Mesenteric fat pad (tissue), 1 donor: ENCODE measurements at places on chromosomes 2 and 18. TPM values are rescaled to one million over a fixed set of nuclear protein-coding genes. Genes with fewer than 3 reads are reported as not detected.

- no peak for DNase-seq
These were observed 115.1 kb downstream of the CDH20 start for GRCh38 chr18:61448316-61448715.

DNA sequence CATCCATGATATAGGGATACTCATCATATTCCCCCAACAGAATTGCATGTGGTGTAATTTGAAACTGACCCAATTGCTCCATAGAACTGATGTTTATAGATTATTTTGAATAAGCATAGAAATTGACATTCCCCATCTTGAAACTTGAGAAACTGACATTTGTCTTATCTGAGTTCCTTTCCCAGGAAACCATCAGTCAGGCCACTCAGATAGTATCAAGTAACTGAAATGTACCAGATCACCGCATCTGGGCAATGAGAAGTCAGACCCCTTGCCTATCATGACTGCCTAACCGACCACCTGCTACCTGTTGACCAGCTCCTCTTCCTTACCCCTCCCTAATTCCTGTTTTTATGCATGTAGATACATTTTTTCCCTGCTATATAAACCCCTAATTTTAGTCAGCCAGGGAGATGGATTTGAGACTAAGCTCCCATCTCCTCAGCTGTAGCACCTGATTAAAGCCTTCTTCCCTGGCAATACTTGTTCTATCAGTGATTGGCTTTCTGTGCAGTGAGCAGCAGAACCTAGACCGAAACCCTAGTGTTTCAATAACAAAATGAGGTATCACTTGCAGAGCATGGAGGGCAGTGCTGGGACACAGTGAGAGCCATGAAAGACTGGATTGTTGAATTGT, 274.5 kb downstream of the LPIN1 start:
- no peak for DNase-seq

DNA sequence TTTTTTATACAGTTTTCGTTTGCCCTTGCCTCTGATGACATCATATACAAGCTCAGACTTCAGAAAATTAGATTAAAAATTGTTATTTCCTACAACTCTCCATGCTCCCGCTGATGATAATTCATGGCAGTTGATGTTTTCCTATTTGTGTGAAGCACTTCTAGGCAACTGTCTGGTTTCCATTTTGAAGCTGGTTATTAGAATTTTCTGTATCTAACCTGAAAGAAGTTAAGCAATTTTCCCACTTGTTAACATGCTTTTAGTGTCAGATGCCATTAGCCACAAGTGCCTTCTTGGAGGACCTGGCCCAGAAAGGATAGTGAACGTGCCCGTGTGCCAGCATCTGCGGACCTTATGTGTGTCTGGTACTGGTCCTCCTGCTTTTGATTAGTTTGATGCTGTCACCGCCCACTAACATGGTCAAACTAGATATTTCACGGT, 347.6 kb upstream of the RAB12 start:
- DNase-seq: no peak

DNA sequence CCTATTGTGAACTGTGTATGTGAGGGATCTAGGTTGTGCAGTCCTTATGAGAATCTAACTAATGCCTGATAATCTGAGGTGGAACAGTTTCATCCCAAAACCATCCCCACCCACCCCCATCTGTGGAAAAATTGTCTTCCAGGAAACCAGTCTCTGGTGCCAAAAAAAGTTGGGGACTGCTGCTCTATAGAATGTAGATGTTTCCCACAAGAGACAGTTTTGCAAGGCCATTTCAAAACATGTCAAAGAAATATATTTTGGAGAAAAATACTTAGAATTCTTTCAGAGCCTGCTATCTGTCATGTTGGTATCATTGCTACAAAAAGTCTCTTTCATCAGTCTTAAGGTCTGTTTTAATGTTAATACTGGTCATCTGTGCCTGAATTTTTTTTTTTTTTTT, 4.1 kb upstream of the SLC39A10 start:
- no peak for DNase-seq

DNA sequence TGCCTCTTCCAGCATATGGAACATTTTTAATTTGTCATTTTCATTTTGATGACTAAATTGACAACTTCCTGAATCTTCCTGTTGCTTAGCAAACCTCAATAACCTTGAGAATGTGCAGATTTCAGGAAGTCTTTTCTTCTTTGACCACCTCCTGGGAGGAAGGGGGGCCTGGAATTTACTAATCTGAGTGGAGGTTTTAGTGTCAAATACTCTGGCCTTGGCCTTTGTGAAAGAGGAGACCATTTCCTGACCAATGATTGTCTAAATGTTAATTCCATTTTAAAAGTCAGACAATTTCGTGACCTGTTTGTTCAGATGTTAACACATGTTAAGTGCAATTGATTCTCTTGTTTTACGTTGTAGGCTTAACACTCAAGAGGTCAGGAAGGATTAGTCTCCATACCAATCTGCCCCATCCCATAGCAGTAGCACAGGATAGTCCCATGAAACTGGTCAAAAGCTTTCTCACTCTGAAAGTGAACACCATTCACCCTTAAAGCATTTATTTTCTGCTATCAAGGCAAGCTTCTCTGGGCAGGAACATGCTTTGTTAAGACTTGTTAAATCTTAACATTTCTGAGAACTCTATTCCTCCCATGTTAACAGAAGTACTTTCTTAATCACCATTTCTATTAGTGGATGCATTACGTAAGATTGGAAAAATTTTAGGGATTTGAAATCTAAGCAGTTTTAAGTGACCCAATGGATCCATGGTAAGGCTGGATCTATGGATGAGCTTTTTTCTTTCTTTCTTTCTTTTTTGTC, 219.6 kb downstream of the RND3 start:
- no peak for DNase-seq

DNA sequence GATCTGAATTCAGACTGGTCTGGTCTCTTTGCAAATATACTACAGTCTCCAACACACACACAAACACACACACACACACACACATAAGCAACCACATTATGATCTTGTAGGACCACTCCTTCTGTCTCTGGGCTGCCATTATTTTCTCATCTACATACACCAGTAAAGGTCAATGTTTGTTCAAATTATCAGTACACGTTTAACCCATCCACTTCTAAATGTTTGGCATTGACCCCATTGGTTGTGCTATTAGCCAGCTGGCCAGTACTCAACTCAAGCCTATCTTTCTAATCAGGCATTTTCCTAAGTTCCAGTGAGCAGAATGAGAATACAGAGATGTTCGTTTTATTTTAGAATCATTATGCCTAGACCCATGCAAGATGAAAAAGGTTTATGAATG, 186.4 kb downstream of the CNTNAP5 start:
- no peak for DNase-seq

CROCC2 gene
- not detected for total RNA-seq

DNA sequence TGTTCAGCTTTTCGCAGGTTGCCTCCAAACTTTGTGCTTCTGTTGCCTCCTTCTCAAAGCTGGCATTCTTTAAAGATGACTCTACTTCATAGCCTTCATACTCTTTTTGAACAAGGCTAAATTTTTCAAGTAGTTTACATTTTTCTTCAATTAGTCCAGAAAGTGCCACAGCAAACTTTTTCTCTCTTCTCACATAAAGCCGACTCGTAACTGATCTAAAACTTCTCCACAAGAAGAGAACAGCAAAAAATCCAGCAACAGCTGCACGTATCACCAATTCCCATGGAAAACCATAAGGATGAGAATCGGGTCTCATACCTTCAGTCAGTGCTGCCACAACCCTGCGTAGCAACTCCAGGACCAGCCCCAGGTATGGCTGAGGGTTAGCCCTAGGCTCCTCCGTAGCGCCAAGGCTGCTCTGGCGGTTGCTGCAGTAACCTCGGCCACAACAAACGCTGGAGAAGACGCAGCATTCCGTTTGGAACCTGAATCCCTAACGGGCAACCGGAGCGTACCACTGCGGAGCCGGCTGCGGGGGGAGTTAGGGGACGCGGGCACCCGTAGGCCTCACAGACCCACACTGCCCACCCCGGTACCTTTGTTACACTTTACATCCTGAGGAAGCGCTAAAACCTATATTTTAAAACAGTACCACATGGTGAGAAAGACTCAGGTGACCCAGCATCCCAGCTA, at the start of gene CTAGE1:
CTAGE1 (minus strand) TSS at position 420 of the 693 bp plus-strand sequence; CDS start at position 316, 104 bp downstream.
- no peak for DNase-seq
